ENCODE measurements at places on chromosomes 5 and 9.

- DNase-seq: no peak
Observed at GRCh38 chr9:87201351-87201751, 254.0 kb upstream of the GAS1 start.

DNA sequence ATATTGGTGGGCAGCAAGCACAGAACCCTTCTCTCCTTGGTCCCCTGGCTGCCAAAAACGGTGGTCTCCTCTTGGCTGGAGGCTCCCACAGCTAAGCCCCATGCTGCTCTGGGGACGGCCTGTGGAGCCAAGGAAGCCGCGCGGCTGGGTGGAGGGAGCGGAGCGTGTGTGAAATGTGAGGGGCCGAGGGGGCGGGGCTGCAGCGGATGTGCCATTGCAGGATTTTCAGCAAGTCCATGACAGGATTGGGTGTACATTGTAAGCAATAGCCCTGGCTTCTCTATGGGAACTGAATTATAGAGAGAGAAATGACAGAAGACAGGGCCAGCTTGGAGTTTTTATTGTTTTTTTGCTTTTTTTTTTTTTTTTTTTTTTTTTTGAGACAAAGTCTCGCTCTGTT, 336.5 kb downstream of the DIRAS2 start:
- no peak for DNase-seq

GRCh38 chr9:125497478-125497877, 209.5 kb downstream of the MAPKAP1 start:
- DNase-seq: no peak

GRCh38 chr5:172266676-172267092, 16.9 kb downstream of the UBTD2 start:
- no peak for DNase-seq

- no peak for DNase-seq
Observed at GRCh38 chr9:113790093-113790492, 86.0 kb upstream of the ZNF618 start.

GRCh38 chr5:5979761-5980537, 398.4 kb downstream of the MED10 start:
- no peak for DNase-seq

Data from cardiac septum (tissue), 1 donor.